ENCODE measurements at places on chromosomes 12 and 14.

GRCh38 chr14:100603341-100604120 is 16.3 kb upstream of the BEGAIN start:
- no peak for DNase-seq

GRCh38 chr14:20696764-20697163 is 8.2 kb downstream of the ANG start:
- no peak for DNase-seq

DNA sequence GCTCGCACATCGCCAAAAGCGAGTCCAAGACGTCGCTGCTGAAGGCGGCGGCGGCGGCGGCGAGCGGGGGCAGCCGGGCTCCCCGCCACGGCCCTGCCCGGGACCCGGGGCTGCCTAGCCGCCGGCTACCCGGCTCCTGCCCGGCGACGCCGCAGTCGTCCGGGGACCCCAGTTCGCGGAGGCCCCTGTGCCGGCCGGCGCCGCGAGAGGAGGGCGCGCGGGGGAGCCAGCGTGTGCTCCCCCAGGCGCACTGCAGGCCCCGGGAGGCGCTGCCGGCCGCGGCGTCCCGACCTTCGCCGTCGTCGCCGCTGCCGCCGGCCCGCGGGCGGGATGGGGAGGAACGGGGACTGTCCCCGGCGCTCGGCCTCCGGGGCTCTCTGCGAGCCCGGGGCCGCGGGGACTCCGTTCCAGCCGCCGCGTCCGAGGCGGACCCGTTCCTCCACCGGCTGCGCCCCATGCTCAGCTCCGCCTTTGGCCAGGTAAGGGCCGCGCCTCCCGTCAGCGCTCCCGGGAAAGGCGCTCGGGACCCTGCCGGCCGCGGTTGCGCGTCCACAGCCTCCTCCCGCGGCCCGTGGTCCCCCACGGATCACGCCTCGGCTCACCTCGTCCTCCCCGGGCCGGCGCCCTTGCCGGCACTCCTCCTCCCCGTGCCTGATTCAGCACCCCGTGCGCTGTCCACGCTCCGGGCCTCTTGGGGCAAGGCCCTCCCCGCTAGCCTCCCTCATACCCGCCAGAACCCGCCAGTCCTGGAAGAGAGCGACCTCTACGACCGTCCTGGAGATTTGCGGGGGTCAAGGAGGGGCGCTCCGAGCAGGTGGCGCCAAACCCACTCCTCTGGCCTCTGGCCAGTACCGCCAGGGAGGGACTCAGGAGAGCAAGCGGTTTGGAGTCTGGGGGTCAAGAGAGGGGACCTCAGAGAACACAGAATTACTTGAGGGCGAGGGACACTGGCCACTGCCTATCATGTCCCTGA is 721 bp downstream of the CABP1 start:
- DNase-seq, result no peak

DNA sequence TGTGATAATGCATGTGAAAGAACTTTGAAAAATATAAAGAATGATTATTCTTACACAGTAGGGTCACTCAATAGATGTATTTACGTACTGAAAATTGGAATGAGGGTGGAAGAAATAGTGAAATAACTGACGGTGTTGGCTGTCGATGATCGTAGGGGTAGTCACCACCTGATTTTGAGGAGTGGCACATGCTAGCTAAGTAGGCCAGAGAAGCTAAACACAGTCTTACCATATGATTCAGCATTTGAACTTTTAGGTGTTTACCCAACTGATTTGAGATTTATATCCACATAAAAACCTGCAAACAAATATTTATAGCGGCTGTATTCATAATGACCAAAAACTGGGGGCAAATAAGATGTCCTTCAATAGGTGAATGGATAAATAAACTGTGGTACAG is 47.6 kb upstream of the HIF1A start:
- no peak for DNase-seq

DNA sequence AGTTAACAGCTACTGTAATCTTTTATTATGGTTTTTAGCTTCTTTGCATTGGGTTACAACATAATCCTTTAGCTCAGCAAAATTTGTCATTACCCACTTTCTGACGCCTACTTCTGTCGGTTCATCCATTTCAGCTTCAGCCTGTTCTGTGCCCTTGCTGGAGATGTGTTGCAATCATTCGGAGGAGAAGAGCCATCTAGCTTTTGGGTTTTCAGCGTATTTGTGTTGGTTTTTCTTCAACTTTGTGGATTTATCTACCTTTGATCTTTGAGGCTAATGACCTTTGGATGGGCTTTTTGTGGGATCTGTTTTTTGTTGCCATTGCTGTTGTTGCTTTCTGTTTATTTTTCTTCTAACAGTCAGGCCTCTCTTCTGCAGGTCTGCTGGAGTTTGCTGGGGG is 69.2 kb upstream of the ATXN7L3B start:
- no peak for DNase-seq

DNA sequence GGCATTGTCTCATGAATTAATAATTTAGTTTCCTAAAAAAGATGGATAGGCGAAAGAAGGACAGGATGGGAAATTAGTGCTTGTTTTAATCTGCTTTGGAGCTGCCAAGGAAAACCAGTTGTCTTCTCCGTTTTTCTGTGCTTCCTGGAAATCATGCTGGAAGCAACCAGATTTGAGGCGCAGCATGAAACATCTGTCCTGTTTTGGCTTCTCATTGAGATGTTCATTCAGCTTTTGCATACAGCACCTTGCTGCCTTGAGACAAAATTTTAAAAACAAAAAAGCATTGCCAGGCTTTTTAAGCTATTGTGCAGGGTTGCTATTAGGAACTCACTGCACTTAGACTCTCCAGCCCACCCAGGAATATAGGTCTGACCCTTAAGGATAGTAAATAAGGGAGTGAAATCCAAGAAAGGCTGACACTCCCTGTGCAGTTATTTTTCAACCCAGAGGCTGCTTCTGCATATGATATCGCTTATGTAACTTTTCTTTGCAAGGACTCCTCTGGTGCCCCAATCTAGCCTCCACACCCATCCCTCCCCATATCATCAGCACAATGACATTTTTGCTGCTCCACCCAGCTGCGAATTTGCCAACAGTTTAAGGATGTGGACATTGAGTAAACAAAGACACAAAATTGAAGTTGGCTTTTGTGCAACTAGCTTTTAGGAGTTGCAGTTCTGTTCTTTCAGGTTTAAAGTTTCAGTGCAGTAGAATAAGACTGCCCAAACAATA is 46.9 kb upstream of the MDM1 start:
- DNase-seq, result no peak

GRCh38 chr12:18145924-18146323 is 55.9 kb upstream of the RERGL start:
- DNase-seq, result no peak

DNA sequence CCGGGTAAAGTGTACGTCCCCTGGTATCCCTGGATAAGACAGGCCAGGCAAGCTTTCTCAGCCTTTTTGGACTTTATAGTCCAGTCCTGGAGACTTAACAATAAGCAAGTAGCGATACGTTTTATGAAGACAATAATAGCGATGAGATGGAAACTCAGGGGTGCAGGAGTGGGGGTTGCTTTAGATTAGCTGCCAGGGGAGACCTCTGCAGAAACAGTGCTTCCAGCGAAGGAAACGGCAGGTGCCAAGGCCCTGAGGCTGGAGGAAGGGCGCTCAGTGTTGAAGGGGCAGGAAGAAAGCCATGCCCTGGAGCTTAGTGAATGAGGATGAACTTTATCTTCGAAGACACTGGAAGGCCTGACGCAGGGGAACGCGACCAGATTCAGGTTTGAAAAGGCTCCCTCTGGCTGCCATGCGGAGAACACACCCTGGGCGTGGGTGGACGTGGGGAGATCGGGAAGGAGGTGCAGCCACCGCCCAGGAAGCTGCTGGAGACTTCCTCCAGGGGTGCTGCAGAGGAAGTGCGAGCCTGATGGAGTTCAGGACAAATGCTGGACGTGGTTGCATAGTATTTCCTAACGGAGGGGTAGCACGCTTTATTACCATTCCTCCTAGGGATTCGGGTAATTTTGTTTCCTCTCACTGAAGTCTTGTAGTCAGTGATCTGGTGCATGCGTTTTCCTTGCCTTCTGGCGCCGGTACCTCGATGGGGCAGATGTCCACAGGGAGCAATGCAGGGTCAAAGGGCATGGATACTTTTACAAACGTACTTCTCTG is 26.1 kb upstream of the UBC start:
- peak; percentile 65 for DNase-seq

- DNase-seq, result no peak
Observed at GRCh38 chr12:65607401-65607841, 216.9 kb upstream of the HMGA2 start.

DNA sequence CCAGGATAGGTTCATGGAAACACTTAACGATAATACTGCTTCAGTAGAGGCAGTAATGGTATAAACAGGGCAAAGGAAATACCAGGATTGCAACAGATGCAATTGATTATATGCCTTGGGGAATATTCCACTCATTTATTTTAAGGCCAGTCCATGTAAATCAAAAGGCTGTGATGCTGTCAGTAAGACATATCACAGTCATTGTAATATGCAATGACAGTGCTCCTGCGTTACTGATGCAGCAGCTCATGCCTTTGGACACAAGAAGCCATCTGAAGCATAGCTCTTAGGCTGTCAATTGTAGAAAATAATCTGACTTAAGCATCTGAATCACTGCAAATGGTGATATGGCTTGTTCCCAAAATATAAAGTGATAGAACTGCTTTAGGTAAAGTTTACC is 674.8 kb downstream of the TMTC2 start:
- no peak for DNase-seq

DNA sequence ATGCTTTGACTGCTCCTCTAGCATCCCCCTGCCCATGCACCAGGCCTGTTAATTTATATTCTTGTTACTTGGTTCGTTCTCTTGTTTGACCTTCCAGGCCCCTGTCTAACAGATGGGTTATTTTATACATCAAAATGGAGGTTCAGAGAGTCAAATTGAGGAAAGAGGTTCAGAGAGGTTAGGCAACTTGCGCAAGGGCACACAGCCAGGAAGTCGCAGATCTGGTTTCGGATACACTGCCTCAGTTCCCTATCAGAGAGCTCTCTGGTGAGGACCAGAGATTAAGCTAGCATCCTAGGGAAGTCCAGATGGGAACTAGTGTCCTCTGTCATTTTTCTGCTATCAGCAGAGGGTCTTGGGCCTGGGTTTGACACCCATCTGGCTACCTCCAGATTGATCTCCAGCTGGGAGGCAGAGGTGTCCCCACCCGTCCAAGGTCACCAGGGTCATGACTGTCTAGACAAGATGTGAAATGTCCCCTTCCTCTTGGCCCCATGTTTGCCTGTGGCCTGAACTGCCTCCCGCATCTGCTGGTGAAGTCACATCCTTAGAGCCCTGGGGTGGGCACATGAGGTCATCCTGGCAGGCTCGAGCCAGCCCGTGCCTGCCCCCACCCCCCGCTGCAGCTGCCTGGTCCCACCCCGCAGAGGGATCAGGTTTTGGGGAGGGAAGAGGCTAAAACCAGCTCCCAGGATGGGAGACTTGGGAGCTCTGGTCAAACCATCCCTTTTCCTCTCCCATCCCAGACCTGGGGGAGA is 84.3 kb upstream of the NCOR2 start:
- no peak for DNase-seq

DNA sequence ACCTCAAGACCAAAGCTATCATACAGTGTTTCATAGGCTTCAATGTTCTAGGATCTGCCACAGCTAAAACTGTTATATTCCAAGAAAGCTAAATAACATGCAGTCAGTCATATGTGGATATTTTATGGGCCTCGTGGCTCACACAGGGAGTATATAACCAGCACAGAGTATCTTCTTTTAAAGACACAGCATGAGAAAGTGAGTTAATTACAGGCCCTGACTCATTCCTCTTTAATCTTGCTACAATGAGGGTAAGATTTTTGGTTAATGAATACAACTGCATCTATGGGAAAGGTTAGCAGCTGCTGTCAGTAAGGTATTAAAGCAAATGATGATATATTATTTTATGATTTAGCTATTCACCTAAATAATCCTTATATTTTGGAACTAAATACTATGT is 111.0 kb downstream of the TRAFD1 start:
- no peak for DNase-seq

DNA sequence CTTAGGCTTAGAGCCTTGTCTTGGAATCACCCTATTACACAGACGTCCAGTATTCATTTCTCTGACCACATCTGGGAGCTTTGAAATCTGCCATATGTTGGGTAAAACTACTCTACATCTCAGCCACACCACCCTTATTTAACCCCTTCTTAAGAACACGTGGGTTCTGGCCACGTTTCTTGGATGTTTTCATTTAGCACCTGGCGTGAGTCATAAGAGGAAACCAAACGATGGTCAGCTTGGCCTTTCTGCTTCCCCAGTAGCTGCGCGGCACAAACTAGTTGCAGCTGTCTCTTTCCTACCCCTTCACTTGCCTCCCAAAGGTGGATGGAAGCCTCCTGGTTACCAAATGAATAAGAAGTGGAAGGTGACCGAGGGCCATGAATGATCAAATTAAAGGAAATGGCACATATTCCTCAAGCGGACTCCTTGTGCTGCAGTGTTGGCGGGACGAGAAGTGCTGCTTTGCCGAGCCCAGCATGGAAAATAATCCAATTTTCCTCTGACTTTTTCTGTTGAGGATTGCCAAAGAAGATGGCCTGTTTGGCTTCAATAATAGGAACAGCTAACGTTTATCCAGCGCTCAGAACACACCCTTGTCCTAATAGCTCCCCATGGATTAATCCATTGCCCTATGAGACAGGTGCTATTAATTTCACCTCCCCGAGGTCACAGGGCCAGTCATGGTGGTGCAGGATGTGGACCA is 154.1 kb downstream of the ZNF664 start:
- DNase-seq, result no peak

DNA sequence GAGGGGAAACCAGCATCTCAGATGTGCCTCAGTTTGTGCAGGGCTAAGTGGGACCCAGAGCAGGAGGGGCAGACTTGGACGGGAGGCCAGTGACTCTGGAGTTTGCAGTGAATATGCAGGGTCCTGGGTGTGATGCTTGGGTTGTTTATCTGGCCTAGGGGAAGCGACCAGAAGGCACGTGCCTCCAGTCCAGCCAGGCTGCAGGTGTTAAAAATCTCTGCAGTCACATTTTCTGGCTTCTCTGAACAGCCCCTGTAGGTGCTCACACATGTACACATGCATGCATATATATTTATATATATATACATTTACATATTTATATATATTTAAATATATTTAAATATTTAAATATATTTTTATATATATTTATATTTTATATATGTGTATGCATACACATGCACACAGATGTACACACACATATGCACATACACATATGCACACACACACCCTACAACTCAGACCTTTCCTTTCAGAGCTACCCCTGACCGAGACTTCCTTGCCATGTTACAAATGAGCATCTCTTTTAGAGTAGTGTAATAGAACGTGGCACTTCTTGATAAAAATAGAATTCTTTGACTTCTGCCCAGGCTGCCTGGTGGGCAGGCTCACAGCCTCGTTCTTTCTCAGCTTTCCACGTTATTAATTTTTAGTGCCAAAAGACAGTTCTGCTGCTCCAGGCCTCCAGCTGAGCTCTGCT is 26.8 kb upstream of the TCL1B start:
- no peak for DNase-seq

DNA sequence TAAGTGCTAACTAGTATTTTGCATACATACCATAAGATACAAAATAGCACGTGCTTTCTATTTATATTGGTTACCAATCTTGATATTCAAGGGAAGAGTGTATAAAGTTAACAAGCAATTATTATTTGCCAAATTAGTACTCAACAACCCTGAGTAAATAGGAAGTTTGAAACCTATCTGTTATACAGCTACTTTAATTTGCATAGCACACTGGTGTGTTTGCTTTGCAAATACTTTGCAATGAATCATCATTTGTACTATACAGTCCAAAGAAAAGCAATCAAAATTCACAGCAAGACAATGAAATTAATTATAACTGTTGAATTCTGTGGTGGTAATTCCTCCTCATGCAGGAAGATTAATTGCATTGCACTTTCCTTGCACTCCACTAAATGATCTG is 469.1 kb downstream of the PRKD1 start:
- no peak for DNase-seq

- DNase-seq, result no peak
Observed at GRCh38 chr12:46659824-46660223, 166.0 kb downstream of the SLC38A4 start.

Measured in activated CD8-positive, alpha-beta memory T cell treated with anti-CD3 and anti-CD28 coated beads for 1 hour (primary cell).